Thoracic aorta (tissue), 2 donors: ENCODE measurements at places on chromosomes 13 and 19.
A peak's percentile ranks its signal among the peaks of the same experiment; 100 is the strongest.

DNA sequence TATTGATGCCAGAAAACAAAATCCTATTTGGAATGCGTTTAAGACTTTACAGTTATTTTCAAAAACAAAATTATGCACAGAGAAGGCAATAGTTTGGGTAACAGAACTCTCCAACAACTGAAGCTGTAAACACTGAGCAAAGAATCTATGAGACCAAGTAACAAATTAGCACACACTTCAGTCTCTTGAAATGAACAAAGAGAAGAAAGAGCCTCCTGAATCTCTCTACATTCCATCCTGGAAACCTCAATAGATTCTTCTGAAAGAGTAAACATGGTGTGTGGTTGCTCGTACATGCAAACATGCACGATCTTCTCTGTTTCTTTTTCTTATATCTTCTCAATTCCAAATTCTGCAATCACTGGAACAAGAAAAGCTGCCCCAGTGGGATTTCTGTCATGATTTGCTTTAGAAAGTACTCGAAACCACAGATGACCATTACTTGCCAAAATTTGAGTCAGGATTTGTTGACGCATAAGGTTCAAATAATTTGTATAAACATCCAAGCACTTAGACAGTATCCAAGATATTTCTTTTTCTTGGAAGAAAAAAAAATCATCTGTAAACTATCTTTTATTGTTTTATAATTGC is 137.9 kb upstream of the DACH1 start:
- no peaks in the 10 kb centered on the region for H3K27me3 ChIP-seq
- no peak overlapping the region for H3K27ac ChIP-seq
- H3K36me3 ChIP-seq = no peaks in the 10 kb centered on the region

- no peak overlapping the region for H3K4me3 ChIP-seq
- H3K4me1 ChIP-seq = no peaks in the 10 kb centered on the region
- no peak overlapping the region for H3K27ac ChIP-seq
- DNase-seq = no peak
- H3K36me3 ChIP-seq = no peaks in the 10 kb centered on the region
Observed at GRCh38 chr13:51258612-51259548, 36.7 kb downstream of the FAM124A start.

GRCh38 chr19:13037161-13037560 is 41.9 kb downstream of the NFIX start:
- no peaks in the 10 kb centered on the region for H3K36me3 ChIP-seq
- H3K4me1 ChIP-seq = peaks cover 75% of the 10 kb centered on the region
- H3K27me3 ChIP-seq = no peaks in the 10 kb centered on the region
- peak overlapping the region; percentile 99 for H3K27ac ChIP-seq

DNA sequence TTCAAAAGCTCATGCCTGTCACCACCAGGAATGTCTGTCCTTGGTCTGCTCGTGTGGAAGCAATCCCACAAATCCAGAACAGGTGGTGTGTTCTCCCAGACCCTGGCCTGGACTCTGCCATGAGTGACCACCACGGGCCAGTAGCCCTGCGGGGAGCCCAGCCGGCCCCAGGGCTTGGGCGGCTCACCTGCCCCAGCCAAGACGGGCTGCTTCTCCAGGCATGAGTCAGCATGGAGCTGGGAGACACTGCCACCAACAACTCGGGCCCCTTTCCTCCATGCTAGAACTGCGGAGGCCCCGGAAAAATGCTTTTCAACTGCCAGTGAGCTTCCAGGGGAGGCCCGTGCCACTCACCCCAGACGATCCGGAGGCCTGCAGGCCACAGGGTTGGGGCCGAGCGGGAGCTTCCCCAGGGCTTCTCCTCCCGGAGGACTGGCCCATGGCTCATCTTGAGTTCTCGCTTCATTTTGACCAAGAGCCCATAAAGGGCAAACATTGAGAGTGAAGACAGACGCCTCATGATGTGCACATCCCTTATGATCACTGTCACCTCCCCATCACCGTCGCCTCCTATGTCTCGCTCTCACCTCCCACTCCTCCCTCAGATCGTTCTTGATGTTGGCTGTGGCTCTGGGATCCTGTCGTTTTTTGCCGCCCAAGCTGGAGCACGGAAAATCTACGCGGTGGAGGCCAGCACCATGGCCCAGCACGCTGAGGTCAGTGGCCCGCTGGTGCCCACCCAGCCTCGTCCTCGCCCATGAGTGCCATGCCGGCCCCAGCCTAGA is 16.7 kb downstream of the YIPF2 start:
- H3K27ac ChIP-seq = no peak overlapping the region
- no peak overlapping the region for H3K4me3 ChIP-seq
- no peak for DNase-seq
- H3K36me3 ChIP-seq = peaks cover 58% of the 10 kb centered on the region
- H3K27me3 ChIP-seq = no peaks in the 10 kb centered on the region
- H3K4me1 ChIP-seq = no peaks in the 10 kb centered on the region

- H3K27ac ChIP-seq = no peak overlapping the region
- H3K27me3 ChIP-seq = no peaks in the 10 kb centered on the region
- peaks cover 58% of the 10 kb centered on the region for H3K36me3 ChIP-seq
- no peak for DNase-seq
- H3K4me1 ChIP-seq = peaks cover 3% of the 10 kb centered on the region
Observed at GRCh38 chr19:5588441-5588840, 20.7 kb upstream of the TINCR start.

GRCh38 chr13:21234526-21234925 is 58.1 kb downstream of the MRPL57 start:
- no peaks in the 10 kb centered on the region for H3K27me3 ChIP-seq
- H3K36me3 ChIP-seq = no peaks in the 10 kb centered on the region
- no peak overlapping the region for H3K27ac ChIP-seq
- H3K4me3 ChIP-seq = peak overlapping the region; percentile 0

GRCh38 chr13:39655041-39655568 is 357 bp upstream of the COG6 start:
- H3K36me3 ChIP-seq = no peaks in the 10 kb centered on the region
- H3K4me1 ChIP-seq = peaks cover 21% of the 10 kb centered on the region
- H3K27me3 ChIP-seq = no peaks in the 10 kb centered on the region
- peak overlapping the region; percentile 54 for H3K27ac ChIP-seq
- DNase-seq = no peak
- peak overlapping the region; percentile 83 for H3K4me3 ChIP-seq
